T-helper 1 cell (primary cell): ENCODE measurements at places on chromosomes 1 and 21.

GRCh38 chr1:241309651-241310050, 47.4 kb downstream of the RGS7 start:
- DNase-seq: no peak

GRCh38 chr1:165408518-165408917, 36.4 kb downstream of the RXRG start:
- DNase-seq: no peak

DNA sequence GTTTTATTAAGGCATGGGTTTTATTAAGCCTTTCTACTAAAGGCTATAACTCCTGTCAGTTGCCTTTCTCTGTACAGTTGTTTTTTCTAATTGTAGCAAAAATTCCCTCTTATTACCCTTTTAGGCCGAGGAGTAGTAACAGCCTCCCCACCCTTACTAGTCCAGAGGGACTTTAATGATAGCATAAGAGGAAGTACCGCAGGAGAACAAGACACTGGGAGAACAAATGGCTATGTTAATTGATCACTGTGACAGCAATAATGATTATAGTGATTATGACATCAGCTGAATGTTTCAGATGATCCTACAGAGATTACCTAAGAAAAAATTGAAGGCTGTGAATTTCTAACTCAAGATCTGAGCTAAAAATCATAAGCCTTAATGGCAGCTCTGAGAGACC, 383.0 kb upstream of the PTBP2 start:
- DNase-seq: no peak

DNA sequence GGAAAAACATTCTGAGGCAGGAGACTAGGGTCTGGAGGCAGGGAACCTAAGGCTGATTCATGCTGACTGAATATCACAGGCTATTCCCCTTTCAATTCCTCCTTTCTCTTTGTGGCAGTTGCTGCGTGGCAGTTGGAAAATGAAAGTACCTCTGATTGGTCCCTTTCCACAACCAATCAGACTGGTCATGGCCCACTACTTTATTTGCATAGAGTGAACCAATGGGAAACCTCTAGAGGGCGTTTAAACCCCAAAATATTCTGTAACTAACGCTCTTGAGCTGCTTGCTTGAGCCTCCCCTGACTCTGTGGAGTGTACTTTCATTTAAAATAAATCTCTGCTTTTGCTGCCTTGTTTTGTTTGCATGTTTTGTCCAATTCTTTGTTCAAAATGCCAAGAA, 27.7 kb upstream of the VN1R5 start:
- no peak for DNase-seq

DNA sequence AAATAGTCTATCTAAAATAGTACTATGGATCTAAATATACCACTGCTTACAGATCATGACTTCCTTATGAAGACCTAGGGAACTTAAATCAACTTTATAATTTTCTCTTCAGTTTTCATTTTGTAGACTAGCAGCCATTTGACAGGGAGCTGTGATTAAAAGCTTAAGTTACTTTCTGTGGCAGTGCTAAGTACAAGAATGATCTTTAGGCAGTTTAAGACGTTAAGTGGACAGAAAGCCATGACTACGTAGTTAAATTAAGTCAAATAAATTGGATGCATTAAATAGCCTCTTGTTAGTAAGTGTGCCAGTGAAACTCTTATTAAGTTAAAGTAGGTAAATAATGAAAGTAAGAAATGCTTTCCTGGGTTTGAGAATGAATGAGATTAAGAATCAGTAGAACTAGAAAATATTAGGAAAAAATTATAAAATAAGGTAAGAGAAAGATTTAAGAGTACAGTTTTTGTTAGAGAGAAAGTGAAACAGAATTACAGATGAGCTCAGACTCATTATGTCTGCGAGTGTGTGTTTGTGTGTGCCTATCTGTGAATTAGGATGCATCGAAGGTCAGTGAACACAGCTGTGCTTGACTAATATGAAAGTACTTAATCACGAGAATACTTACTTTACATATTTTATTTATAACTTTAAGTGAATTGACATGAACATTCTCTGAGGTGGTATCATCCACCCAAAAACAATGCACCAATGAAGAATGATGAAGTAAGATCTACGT, 336.9 kb downstream of the KCNT2 start:
- DNase-seq: no peak

DNA sequence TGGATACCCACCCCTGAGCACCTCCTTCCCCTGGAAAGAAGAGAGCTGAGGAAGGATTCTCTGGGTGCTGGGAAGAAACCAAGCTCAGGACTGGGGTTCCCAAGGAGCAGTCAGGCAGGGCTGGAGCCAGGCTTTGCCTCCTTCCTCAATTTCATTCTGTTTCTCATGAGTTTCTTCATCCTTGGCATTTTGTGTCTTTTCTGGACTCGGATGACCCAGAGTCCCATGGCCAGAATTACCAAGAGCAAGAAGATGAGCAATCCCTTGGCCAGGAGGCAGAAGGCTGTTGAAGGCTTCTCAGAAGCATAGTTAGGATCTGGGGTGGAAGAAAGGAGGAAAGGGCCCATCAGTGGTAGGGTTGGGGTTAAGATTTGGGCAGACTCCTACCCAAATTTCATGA, 2.5 kb downstream of the SLAMF9 start:
- no peak for DNase-seq

DNA sequence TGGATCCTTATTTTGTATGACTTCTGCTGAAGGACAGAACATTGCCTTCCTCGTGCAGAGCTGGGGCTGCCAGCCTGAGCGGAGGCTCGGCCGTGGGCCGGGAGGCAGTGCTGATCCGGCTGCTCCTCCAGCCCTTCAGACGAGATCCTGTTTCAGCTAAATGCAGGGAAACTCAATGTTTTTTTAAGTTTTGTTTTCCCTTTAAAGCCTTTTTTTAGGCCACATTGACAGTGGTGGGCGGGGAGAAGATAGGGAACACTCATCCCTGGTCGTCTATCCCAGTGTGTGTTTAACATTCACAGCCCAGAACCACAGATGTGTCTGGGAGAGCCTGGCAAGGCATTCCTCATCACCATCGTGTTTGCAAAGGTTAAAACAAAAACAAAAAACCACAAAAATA, 27.5 kb upstream of the KDM4A start:
- no peak for DNase-seq

GRCh38 chr1:78096017-78096416, 50.3 kb downstream of the GIPC2 start:
- no peak for DNase-seq

DNA sequence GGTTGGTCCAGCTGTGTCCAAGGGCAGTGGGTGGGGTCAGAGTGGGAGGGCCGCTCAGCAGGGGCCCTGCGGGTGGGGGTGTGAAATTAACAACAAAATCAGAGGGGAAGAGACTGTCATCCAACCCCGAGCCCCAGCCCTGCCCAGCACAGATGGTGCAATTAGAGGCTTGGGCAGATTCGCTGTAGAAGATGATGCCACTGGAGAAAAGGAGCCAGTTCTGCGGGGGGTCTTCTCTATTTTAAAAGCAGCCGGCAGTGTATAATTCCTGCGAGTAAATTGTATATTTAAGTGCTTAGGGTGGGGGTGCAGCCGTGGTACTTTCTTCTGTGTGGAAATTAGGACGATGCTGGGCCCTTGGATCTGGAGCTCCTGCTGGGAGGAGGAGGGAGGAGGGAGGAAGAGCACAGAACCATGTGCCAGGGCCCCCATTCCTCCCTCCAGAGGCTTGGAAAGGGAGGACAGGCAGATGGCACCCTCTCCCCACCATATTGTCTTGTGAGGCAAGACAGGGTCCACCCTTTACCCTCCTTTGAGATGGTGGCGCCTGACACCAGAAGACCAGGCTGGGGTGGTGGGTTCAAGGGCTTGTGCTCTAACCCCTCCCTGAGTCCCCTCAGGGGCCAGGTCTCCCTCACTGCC, 89.2 kb downstream of the ACTL8 start:
- no peak for DNase-seq

- DNase-seq: no peak
Observed at GRCh38 chr1:1764876-1765470, 13.3 kb downstream of the NADK start.

DNA sequence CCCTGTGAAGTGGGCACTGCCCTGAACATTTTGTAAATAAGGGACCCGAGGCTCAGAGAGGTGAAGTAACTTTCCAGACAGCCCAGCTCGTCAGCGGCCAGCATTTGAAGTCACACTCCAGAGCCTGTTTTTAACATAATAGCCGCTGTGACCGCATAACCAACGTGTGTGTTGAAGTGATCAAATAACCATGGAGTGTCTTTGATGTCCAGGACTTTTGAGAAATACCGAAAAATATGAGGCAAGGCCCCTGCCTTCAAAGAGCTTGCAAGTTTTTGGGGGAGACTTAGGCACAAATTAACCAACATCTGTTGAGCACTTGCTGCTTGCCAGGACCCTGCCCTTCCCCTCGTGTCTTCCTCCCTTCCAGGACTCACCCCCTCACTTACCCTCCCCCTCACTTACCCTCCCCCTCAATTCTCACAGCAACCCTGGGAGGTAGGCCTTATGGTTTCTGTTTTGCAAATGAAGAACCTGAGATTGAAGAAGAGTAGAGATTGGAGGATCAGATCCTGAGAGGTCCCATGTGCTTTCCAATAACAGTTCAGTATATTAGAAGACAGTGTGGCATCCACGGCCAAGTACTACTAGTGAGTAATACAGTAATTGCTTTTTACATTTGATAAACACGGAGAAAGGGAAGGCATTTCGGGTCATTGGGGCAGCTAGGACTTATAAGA, 1.3 kb upstream of the SLC16A1 start:
- peak; percentile 8 for DNase-seq

DNA sequence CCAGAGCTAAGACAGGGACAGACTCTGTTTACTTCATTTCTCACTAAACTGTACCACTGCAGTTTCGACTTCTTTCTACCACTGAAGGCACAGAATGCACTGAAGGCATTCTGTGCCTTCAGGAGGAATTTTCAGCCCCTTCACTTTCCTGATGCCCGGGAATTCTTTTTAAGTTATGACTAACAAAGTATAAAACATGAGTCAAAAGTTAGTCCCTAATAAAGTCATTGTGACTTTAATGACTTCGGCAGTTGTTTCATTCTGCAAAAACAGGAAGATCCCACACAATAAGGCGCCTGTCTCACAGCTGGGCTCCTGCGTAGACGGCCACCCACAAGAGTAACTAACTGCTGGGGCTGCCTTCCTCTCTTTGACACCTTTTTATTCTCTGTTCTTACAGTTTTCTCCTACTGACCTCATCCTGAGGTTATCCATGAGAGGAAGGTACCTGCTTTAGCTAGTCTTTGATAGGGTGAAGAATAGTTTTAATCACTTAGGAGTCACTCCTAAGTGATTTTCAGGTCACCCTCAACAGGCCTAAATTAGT, 183.9 kb upstream of the SGIP1 start:
- peak; percentile 69 for DNase-seq

DNA sequence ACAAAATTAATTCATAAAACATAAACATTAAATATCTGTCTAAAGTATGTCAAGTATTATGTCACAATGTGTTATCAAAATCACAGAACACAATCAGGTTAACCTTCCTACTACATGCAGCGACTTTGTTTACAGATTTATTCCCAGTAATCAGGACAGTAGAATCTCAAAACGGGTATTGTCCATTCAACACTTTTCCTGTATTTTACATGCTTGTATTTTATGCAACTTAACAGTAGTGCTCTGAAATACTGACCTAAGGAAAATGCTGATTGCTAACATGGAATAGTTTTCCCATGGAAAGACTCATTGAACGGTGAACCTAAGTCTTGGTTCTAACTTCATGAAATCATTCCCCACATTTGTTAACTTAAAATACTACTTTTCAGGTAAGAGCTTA, 2.3 kb downstream of the SERBP1 start:
- no peak for DNase-seq

GRCh38 chr1:16402742-16403141, 34.5 kb downstream of the SPATA21 start:
- DNase-seq: no peak

DNA sequence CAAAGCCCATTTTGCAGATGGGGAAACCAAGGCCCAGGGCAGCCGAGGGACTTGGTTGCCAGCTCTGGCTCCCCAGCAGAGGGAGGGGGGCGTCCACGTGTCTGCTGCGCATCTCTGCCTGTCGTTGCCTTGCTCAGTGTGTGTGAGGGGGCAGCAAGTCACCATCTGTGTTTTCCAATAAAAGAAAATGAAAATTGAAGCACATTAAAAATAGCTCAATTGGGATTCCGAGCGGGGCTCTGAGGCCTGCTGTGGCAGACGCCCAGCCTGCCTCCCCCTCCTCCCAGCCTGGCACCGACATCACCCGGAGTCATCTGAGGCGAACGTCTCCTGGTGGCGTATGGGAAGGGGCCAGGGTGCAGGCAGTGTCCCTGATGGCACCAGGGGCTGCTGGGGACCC, 51.2 kb downstream of the EPHB2 start:
- no peak for DNase-seq

DNA sequence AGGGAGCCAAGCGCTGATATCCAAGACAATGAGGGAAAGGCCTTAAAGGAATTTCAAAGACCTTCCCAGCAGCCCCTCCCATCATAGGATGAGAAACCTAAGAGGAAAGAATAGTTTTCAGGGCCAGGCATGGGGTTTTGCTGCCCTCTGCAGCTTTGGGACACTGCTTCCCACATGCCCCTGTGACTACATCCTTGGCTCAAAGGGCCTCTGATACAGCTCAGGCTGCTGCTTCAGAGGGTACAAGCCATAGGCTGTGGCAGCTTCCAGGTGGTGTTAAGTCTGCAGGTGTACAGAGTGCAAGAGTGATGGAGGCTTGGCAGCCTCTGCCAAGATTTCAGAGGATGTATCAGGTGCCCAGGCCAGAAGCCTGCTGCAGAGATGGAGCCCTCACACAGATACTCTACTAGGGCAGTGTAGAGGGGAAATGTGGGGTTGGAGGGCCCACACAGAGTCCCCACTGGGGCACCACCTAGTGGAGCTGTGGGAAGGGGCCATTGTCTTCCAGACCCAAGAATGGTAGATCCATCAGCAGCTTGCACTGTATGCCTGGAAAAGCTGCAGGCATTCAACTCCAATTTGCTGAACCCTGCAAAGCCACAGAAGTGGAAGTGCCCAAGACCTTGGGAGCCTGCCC, 125.8 kb downstream of the SLC45A1 start:
- no peak for DNase-seq

- no peak for DNase-seq
Observed at GRCh38 chr1:1929639-1930545, 10.8 kb upstream of the TMEM52 start.

- DNase-seq: no peak
Observed at GRCh38 chr1:93816970-93817678, 61.9 kb downstream of the DNTTIP2 start.

GRCh38 chr1:13494025-13494424, 19.8 kb downstream of the LRRC38 start:
- DNase-seq: no peak

DNA sequence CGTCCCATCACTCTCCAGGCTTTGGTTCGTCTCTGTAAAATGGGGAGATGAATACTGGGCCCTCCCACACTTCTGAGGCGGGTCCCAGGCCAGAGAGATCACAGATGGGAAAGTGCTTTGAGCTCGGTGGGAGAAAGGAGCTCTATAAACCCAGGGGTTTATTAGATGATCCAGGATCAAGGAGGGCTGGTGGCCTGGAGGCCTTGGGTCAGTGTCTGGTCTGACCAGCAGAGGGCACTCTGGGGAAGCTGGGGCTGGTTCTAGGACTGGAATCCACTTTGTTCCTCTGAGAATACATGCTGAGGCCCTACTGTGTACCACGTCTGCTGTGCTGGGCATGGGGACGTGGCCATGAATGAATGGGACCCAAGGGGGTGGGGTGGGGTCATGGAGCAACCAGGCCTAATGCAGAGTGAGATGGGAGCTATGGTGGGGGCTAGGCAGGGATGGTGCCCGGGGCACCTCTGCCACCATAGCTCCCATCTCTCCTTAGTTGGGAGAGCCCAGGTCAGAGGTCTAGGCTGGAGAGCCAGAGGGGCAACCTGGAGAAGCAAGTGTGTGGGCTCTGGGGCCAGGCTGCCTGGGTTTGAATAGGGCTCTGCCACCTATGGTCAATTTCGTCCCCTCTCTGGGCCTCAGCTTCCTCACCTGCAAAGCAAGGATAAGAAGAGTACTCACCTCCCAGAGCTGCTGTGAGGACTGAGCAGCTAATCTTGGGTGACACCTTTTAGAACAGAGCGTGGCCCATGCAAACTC, 9.0 kb upstream of the FAM131C start:
- DNase-seq: peak; percentile 35
